ENCODE measurements at places on chromosomes 11 and 22.

DNA sequence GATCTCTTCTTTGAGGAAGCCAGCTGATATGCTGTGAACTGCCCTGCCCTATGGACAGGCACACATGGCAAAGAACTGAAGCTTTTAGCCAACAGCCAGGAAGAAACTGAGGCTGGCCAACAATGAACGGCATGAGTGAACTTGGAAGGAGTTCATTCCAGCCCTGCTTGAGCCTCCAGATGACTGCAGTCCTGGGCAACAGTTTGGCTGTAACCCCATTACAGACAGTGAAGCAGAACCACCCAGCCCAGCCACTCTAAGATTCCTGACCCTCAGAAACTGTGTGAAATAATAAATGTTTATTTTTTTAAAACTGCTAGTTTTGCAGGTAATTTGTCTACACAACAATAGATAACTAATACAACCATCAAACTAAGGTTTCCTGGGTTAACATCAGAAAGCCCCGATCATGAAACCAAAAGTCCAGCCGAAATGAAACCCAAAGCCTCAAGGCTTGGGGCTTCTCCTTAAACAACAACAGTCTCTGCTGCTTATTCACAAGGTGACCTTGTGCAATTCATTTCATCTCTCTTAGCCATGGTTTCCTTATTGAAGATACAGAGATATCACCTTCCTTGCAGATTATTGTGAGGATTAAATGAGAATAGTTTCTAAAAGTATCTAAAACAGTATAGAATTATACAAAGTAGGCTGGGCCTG, 31.4 kb downstream of the PAK1 start:
- DNase-seq, result no peak

GRCh38 chr11:33016654-33017053, 976 bp downstream of the DEPDC7 start:
- DNase-seq, result no peak

- DNase-seq, result no peak
Measured at GRCh38 chr11:1118755-1119603, 38.8 kb upstream of the MUC5AC start.

DNA sequence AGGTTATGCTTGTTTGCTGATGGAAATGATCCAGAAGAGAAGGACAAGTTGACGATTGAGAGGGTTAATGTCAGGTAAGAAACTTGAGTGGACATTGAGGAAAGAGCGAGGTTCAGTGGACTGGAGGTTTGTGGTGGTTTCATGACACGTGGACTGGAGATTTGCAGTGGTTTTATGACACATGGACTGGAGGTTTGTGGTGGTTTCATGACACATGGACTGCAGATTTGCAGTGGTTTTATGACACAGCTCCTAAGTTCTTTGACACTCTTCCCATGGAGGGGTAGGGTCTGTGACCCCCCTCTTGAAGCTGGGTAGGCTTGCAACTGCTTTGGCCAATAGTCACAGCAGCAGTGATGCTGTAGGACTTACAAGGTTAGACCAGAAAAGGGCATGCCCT, 5.4 kb upstream of the MAPK8IP2 start:
- DNase-seq, result no peak

DNA sequence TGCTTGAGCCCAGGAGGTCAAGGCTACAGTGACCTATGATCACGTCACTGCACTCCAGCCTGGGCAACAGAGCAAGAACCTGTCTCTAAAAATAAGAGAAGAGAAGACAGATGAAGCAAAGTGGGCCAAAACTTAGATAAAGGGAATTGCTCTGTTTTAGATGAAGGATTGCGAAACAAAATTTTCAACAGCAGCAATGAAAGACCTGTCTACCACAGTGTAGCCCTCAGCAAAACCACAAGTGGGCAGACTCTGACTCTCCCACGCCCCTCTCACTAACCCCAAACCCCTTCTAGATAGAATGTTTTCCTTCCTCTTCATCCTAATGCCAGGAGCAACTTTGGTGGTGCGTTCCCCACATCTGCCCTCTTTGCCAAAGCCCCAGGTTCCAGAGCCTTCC, 105.6 kb upstream of the ALDH3B2 start:
- DNase-seq, result no peak

DNA sequence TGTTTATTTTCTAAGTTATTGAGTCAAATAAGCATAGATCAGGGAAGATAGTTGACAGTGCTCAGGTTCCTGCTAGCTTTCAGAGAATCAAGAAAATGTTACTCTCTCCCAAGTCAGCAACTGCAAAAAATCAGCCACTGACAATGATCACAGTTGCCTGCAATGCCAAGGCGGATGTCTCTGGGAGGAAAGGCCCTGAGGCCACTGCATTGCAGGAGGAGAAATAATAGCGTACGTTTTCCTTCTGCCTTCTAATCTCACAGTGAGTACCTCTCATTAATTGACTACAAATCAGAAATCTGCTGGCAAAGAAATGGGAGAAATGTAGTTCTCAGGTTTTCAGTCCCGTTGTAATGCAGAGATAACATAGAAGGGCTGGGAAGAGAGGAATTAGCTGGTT, 54.0 kb upstream of the SPON1 start:
- DNase-seq, result no peak

DNA sequence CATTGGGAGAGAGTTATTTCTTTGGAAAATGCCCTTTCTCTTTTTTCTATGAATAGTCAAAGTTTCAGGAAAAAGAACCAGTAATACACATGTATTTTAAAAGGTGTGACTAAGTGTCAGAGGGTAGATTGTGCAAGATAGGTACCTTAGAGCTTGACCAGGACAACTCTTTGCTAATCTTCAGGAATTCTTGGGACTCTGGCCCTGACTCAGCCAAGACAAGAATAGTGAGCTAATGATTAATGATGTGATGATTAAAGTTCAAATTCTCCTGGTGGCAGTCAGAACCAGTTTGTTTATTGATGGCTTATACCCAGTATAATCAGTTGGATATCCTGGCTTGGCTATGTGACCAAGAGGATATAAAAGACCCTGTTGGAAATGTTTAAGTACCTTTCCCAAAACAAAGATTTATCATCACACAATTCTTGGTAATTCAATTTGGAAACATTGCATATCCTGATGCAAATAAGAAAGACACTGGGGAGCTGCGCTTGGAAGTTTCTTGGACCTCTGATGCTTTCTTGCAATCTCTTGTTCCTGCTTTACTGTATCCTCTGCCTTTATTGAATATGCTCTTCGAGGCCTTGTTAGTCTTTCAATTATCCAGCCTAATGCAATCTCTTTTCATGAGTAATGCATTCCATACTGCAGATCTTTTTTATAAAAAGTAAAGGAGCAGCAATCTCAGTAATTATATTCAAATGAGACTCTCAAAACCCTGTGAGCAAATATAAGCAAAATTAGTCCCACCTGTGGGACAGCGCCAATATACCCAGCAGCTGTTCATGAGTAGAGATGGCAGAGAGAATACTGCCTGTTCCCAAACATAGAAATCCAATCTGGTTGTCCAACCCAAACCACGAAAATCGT, 48.0 kb upstream of the CEP126 start:
- DNase-seq, result no peak

- no peak for DNase-seq
Measured at GRCh38 chr11:103890654-103891053, 145.8 kb upstream of the DDI1 start.

DNA sequence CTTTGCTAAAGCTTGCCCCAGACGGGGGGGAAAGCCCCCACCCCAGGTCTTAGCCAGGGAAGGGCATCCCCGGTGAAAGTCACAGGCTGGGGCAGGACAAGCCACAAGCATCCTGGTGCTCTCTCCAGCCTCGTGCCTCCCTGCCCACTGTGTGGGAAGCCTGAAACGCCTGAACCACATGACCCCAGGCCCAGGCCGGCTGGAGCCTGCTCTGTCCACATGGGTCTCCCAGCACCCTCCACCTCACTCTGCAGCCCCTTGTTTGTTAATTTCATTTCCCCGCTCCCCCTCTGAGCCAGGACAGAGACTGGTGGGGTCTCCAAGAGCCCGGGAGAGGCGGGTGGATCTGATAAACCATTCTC, 58.3 kb upstream of the TCF20 start:
- no peak for DNase-seq

DNA sequence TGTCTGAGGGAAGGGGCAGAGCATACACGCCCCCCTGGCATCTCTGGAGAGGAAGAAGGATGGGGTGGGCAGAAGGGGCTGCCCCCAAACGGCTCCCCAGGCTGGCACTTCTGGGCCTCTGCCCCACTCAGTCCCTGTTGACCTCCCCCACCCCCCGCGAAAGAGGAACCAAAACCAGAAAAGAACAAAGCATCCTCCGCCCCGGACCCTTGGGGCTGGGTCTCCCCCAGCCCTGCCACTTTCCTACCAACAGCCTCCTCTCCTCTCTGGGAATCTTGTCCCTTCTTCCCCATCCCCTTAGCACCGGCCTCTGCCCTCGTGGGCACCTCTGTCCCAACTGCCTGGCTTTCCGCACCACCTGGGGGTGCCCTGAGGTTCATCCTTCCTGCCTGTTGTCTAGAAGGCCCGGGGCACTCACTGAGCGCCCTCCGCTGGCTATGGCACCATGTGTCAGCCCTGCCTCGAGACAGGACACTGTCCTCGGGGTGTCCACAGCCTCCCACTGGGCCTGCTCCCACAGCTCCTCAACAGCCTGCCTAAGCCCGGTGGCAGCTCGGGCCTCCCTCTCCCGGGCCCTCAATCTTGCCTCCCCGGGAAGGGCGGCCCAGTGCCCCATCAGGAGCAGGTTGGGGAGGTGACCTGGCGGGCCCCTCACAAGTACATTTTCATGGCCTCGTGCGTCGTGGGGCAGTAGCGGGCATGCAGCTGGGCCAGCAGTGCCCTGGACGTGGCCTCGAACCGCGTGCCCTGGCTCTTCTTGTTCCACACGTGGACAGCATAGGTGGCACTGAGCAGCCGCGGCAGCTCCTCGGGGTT, 28.2 kb downstream of the A4GALT start:
- DNase-seq, result no peak

DNA sequence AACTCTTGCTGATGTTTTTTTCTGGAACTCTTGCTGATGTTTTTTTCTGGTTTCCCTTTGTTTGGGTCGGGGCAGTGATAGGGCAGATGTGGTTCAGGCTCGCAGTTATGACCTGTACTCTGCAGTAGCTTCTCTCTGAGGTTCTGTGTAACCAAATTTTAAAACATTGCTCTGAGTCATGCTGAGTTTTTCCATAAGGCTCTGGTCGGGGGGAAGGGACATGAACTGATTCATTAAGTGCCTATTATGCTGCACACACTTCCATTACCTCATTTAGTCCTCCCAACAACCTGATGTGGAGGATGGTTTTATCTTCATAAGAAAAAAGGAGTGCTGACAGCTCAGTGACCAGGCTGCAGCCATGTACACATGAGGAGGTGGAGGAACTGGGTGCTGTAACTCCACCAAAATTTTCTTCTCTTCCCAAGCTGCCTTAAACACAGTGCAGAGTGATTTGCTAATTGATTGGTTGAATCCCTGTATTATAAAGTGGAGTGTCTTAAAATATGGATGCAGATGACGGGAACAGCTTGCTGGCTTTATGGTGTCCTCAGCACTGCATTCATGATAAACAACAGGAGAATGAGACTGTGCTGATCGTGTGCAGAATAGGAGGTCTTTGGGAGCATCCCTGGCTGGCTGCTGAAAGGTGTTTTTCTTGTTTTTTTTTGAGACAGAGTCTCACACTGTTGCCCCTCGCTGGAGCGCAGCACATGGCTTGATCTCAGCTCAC, 19.1 kb downstream of the TNRC6B start:
- no peak for DNase-seq

DNA sequence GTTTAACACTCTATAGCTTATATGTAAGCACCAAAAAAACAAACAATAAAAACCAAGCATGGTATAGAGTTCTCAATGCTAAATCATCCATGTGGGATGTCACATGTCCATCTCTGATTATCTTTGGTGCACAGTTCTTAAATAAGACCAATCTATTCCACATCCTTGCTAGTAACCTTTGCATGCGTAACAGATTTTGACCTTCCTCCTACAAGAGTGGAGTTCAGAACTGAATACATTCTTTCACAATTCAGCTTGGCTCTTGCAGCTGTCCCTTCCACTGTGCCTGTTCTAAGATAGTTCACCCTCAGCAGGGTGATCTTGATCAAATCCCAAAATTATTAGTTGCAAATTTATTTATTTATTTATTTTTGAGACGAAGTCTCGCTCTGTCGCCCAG, 21.1 kb downstream of the PRR14L start:
- DNase-seq, result no peak

DNA sequence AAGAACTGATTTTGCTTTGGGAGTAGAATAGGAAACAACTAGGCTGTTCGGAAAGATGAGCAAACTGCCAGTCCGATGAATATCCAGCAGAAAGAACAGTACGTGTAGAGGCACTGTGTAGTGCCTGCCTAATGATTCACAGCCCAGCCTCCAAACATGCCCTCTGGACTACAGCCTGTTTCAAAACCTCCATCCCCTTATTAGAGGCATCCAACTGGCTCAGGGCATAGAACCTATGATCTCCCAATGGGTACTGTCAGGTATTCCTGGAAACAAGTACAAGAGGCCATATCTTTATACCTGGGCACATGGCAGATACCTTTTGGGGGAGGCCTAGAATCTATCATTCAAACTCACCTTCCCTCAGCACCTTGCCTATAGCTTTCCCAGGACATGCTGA, 4.9 kb downstream of the RRP8 start:
- no peak for DNase-seq

DNA sequence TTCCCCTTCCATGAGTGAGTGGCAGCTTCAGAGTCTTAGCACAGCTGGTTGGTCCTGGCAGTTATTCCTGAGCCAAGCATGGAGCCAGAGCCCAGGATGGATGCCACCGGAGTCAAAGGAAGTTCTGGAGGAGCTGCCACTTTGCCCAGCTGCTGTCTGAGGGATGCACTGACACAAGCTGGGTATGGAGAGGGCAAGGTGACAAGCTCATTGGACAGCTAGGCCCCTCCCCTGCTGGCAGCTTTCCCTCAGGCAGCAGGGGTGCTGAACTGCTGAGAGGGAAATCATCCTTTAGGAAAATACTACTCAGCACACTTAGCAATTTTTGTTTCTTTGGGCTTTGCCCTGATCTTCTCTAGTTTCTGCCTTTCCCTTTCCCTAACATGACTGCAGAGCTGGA, 99.3 kb upstream of the SESN3 start:
- no peak for DNase-seq

GRCh38 chr22:32206774-32207758, 2.2 kb upstream of the RFPL2 start:
- DNase-seq, result no peak

DNA sequence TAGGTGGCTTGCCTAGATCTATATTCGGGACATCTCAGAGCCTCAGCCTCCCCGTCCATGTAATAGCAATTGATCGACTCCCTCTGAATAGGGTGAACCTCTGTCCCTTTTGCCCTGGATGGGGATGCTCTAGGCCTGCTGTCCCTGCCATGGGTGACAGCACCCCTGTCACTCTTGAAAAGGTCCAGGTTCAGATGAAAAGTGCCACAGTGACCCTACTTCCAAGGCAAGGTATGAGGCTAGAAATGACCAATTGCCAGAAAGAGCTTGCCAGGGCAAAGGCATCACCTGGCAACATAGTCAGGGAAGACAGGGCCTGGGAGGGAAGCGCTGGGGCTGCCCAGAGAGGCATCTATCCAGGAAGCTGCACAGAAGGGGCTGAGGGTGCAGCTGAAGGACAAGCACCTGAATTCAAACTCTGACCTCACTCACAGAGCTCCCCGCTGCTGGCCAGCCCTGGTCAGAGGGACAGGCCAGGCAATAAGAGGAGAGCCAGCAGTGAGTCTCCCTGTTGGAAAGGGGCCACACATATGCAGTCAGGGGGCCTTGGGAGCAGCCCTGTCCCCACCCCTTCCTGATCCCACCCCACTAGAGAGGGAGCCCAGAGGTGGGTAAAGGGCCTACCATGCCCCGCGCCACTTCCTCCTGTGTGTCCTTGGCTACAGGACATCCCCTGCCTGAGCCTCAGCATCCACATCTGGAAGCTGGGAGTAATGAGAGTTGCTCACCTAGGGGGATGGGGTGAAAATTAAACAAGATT, 9.0 kb upstream of the APOBEC3A start:
- DNase-seq, result no peak

Data from cerebellum (tissue), 4 donors.